ENCODE measurements at places on chromosomes 11 and 22. TPM values are rescaled to one million over a fixed set of nuclear protein-coding genes. Genes with fewer than 3 reads are reported as not detected.

Gene CATSPERZ
- not detected for total RNA-seq

Gene LRRC74B
- total RNA-seq, result not detected

Gene SLCO2B1
- total RNA-seq, result not detected

Gene APOBEC3C
- 1.7 TPM for total RNA-seq

Gene QSER1
- total RNA-seq, result 16.6 TPM

Data from G401 (cell line).